H1 (cell line): ENCODE measurements at places on chromosomes 1 and 21. TPM values are rescaled to one million over a fixed set of nuclear protein-coding genes. Genes with fewer than 3 reads are reported as not detected.

DNA sequence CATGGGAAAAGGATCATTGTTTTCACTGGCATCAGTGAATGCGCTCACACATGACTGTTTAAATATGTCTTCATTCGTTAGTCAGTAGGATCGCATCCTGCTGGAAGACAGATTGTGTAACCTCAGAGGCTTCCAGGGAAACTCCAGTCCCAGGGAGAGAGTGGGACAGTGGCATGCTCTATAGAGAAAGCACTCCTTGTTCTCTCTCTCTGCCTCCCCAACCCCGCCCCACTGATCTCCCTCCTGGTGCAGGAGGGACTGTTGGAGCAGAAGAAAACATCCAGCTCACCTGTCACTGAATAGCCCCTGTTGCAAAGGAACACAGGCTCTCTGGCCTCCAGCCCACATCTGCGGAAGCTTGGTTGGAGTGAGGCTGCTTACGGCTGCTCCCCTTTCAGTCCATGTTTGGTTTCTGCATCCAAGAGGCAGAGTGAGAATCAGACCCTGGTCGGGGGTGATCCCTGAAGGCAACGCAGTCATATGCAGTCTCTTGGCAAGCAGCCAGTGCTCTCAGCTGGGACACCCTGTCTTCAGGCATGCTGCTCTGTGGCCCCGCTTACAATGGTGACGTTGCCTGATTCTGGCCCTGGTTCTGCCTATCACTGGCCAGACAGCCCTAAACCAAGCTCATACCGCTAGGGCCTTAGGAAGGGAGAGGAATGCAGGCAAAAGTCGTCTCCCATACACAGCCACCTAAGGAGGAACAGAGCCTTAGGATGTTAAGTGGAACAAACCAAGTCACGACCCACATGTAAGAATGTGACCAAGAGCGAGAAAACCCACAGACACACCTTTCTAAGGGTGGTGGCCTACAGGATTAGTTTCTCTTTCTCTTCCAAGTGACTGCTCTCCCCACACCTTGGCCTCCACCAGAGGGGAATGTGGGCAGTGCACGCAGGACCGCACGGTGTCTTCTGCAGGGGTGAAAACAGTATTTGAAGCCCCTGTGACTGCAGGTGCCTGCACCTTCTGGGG lies 39.7 kb downstream of the BACE2 start:
- no peak overlapping the region for H3K27ac ChIP-seq
- H3K4me3 ChIP-seq, result no peak overlapping the region
- H3K36me3 ChIP-seq, result no peaks in the 10 kb centered on the region
- H3K27me3 ChIP-seq, result no peaks in the 10 kb centered on the region
- no peak for DNase-seq

DNA sequence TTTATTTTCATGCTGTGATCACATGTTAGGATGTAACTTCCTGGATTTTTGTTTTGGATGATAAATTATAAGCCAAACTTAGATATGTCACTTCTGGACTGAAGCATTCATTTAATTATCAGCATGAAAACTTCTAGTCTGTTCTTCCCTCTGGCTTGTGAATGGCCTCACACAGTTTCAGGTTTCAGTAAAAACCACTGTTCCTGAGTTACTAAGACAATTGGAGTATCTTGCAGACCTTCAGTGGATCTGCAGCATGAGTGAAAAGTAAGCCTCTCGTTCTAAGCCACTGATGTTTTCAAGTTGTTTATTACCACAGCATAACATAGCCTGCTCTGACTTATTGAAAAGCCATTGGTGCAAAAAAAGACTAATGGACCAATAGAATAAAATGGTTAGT lies 55.3 kb upstream of the RGS21 start:
- no peak for DNase-seq
- no peak overlapping the region for H3K4me3 ChIP-seq
- no peaks in the 10 kb centered on the region for H3K4me1 ChIP-seq
- no peak overlapping the region for H3K27ac ChIP-seq
- H3K36me3 ChIP-seq, result no peaks in the 10 kb centered on the region

Gene EDN2
- total RNA-seq, result 0.39 TPM in 1 of 2 replicates, not detected in the other

DNA sequence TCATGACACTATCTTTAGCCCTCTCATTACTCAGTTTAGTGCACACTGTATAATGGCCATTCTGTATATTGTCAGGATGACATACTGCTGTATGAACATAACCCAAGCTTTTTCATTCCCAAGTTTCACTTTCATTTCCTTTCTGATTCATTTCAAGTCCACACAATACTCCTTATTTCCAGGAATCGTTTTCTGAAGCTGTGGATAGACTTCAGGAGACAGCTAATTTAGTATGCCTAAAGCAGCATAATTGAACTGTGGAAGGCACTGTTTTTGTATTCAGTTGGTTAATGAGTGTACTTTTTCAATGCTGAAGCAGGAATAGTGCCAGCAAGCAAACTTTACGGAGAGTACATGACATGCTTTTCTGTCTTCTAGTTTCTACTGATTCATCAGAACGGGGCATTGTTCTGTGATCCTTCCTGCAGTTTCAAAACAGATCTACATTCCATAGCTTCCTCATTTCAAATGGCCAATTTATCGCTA lies 578.5 kb upstream of the ZP4 start:
- no peak overlapping the region for H3K4me3 ChIP-seq
- H3K36me3 ChIP-seq, result no peaks in the 10 kb centered on the region
- DNase-seq, result no peak
- no peaks in the 10 kb centered on the region for H3K27me3 ChIP-seq

- H3K4me1 ChIP-seq, result peaks cover 6% of the 10 kb centered on the region
- H3K27ac ChIP-seq, result no peak overlapping the region
- no peak overlapping the region for H3K4me3 ChIP-seq
- H3K36me3 ChIP-seq, result no peaks in the 10 kb centered on the region
Measured at GRCh38 chr1:30652152-30652841, 71.1 kb downstream of the MATN1 start.

Gene TMPRSS15
- total RNA-seq, result not detected in 2 replicates

DNA sequence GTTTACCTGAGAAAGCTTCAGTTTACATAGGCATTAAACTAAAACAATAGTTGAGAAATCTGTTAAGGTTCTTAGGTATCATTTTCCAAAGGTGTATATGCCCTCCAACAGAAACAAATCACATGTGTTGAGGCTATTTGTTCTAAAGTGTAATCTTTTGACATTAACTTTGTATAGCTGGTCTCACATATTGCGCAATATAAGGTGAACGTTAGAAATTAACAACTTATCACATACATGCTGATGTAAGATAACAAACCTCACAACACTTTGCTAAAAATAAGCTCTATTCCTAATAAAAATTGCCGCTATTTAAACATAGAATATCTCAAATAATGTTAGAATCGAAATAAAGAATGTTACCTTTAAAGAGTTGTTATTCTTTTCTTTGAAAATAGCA lies 340.6 kb downstream of the SRGAP2C start:
- no peaks in the 10 kb centered on the region for H3K27me3 ChIP-seq
- H3K36me3 ChIP-seq, result no peaks in the 10 kb centered on the region
- H3K27ac ChIP-seq, result no peak overlapping the region
- H3K4me1 ChIP-seq, result 0 out of 2 replicates have a peak, but pooled peaks cover under 1% of the 10 kb centered on the region
- H3K4me3 ChIP-seq, result no peak overlapping the region

DNA sequence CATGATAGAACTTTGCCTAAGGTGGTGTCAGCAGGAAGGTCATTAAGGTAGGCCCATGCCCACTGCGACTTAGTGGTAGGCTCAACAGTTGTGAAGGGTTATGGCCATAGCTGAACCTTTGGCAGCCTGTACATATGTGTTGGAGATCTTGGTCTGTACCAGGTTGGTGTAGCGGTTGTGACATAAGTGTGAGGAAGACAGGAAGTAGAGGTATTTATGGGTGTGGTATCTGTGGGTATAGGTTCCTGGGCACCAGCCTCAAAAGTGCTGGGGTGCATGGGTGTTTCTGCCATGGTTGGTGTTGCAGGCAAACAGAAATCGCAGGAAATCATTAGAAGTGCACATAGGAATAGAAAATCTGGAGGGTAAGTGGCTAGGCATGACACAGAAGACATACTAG lies 18.6 kb upstream of the LRIF1 start:
- no peak for DNase-seq
- H3K4me3 ChIP-seq, result no peak overlapping the region
- H3K27me3 ChIP-seq, result no peaks in the 10 kb centered on the region
- H3K4me1 ChIP-seq, result no peaks in the 10 kb centered on the region
- H3K27ac ChIP-seq, result no peak overlapping the region

Gene SPRR1A
- total RNA-seq, result not detected in 2 replicates

DNA sequence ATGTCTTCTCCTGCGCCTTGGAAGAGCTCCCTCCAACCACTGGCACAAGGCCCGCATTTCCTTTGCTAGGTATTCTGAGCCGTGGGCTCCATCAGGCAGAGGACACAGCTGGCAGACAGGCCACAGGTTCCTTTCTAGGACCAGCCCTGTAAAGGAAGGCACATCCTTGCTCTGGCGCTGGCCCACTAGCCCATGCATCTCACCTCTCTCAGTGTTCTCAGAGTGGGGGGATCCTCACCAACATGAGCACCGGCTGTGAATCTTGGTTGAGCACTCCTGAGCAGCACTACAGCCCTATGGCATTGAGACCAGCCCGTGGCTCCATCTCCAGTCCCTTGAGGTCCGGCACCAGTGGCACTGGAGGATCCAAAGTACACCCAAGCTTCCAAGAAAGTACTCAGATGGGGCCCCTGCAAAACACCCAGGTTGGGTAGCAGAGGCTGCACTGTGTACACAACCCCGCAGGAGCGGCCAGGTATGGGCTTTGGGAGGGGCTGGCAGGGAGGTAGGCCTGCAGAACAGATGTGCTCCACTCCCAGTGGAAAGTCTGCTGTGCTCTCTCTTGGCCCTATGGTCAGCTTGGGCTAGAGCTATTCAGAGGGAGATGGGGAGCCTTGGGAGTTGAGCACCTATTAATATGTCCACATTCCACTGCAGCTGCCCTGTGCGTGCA lies 47.1 kb upstream of the PLPPR5 start:
- no peaks in the 10 kb centered on the region for H3K27me3 ChIP-seq
- H3K4me1 ChIP-seq, result no peaks in the 10 kb centered on the region
- no peak overlapping the region for H3K27ac ChIP-seq
- no peak overlapping the region for H3K4me3 ChIP-seq
- DNase-seq, result no peak
